ENCODE measurements at places on chromosomes 12 and 14.

GRCh38 chr12:6278439-6279255, 31.8 kb upstream of the PLEKHG6 start:
- DNase-seq = peak; percentile 78

DNA sequence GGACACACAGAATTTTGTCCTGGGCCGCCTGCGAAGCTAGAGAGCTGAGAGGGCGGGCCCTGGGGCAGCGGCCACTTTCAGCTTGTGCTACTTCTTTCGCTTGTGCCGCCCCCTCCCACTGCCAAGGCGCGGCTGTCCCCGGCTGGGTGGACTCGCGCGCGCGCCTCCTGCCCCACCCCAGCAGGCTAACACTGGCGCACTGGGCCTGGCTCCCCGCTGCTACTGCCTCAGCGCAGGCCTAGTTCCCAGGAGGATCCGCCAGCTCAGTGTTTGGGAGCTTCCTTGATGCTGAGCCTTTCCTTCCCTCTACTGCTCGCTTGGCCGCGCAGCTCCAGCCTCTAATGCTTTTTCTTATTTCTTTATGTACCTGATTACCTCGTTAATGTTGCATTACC, 27.4 kb upstream of the METAP2 start:
- no peak for DNase-seq

DNA sequence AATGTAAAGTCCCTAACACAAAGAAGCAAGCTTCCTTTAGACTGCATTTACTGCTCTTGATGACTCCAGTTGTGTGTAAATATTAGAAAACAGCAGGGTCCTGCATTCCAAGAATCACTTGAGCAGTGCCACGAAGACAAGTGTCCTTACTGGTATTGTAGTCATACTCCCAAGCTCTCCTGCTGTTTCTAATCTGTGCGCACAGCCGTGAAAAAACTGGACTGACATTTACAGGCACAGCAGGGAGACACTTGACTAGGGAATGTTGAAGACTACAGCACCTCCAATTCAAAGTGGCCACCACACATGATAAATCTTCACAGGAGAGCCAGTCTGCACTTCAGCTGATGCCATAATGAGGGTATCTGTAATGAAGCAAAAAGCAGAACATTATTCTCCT, 91.4 kb downstream of the VRK1 start:
- no peak for DNase-seq

DNA sequence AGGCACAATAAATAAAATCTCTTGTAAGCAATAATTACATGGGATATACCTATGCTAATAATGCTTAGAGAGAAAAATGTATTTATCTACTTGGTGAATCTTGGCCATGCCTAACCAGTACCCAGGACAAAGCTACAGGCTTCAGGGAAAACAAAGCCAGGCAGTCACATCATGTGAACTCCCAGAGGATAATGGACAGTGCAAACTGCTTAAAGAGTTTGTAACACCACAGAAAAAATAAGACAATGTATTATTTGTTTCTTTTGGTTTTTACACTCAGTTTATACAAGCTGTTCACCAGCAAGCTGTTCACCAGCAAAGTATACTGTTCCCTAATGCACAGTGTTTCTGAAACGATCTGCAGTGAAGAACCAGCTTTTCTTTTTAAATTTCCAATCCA, 38.0 kb downstream of the DICER1 start:
- DNase-seq = no peak

GRCh38 chr14:103296987-103297386, 37.0 kb upstream of the EIF5 start:
- no peak for DNase-seq

GRCh38 chr12:42758806-42759205, 169.3 kb upstream of the PRICKLE1 start:
- no peak for DNase-seq

GRCh38 chr14:89384636-89385035, 32.4 kb downstream of the FOXN3 start:
- no peak for DNase-seq

DNA sequence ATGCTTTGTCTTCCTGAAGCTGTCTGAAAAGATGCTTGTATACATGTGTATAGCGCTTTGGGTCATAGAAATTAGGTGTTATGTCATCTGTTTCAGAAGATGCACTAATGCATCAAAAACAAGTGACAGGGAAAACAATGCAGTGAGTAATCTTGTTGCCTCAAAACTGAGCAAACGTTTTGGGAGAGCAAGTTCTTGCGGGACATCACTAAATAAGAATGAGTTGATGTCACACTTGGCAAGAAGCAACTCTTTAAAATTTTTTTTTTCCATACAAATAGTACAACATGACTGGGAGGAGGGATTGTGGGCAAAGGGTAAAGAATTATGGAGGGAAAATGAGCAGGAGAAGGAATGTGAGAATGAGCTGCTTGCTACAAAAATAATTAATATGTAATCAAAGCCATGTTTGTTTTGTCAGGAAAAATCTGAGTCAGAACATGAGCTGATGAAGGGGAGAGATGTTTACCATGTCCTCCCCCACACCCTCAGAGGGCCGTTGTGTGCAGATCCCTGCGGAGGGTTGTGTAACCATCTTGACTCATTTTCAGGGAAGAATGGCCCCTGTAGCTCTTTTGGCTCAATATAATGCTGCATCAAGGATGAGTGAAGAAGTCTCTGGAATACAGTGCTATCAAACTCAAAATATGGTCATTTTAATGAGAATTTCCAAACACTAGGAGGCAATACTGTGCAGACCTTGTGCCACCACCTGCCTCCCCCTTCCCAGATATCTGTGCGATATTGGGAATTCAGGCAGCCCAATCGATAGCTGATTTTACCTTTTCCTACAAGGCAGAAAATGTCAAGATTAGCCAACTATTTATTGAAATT, 41.4 kb downstream of the BORCS5 start:
- DNase-seq = no peak

DNA sequence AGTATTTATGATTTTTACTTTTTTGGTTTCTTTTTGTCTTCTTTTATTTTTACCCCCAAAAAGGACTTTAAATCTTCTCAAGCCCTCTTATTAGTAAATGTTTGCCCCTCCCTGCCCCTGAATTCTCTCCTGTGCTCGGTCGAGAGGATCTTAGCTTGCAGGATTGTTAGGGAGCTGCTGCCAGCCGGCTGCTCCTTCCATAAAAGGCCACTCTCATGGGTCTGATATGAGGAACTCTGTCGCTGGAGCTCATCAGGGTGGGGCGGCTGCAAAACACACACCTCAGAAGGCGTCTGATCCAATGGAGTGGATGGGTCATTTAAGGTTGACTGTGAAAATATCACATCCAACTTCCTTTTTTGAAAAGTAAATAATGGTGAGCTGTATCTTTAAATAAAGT, 8.5 kb downstream of the LTBR start:
- no peak for DNase-seq

- DNase-seq = no peak
These were observed 223.0 kb downstream of the BTG1 start for GRCh38 chr12:91922674-91923073.

- no peak for DNase-seq
These were observed 192.6 kb downstream of the CHST11 start for GRCh38 chr12:104649217-104649824.

- DNase-seq = peak; percentile 73
These were observed 172.7 kb downstream of the CAND1 start for GRCh38 chr12:67441736-67442346.
